ENCODE measurements at places on chromosomes 3 and 15.

DNA sequence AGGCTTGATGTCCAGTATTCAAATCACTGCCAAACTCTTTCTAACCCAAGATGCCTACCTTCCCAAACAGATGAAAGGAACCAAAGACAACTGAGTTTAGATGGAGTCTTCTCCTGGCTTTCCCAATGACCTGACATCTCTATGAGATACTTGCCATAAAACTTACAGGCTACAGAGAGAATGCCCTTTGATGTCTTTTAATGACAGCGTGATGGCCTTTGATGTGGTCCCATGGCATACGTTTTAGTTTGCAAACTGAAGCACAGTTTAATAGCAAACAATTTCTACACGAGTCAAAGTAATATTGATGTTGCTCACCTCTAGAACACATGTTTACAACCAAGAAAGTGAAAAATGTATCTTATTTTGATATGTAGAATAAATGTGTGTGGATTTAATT, 73.2 kb downstream of the ZIC4 start:
- DNase-seq, result no peak

DNA sequence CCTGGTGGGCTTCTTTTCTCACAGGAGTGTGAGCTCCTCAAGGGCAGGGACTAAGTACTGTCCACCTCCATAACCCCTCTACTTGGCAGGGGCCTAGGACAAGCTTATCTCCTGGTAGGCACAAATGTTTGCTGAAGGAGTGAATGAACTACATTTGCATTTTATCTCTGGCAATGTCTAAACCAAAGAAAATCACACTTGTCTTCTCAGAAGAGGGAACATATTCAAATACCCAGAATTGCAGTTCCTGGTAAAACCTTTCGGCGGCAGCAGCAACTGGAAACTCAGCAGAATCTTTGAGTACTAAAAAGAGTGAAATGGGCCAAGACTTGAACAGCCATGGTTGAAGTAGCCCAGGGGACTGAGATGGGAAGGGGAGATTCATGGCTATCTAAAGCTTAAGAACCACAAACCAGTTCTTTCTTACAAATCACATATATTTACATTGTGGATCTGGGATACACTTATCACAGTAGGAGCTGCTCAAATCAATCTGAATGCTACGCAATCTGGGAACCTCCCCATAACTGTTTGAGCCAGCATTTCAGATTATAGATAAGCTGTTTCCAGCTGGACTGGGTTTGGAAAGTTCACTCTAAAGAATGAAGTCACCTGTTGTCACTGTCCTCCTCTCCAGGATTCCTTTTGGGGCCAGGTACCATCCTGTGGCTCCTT, 18.7 kb upstream of the PTPN9 start:
- DNase-seq, result no peak

GRCh38 chr3:120049072-120049471, 45.2 kb downstream of the GSK3B start:
- no peak for DNase-seq

GRCh38 chr3:11204697-11205348, 50.5 kb downstream of the HRH1 start:
- no peak for DNase-seq

DNA sequence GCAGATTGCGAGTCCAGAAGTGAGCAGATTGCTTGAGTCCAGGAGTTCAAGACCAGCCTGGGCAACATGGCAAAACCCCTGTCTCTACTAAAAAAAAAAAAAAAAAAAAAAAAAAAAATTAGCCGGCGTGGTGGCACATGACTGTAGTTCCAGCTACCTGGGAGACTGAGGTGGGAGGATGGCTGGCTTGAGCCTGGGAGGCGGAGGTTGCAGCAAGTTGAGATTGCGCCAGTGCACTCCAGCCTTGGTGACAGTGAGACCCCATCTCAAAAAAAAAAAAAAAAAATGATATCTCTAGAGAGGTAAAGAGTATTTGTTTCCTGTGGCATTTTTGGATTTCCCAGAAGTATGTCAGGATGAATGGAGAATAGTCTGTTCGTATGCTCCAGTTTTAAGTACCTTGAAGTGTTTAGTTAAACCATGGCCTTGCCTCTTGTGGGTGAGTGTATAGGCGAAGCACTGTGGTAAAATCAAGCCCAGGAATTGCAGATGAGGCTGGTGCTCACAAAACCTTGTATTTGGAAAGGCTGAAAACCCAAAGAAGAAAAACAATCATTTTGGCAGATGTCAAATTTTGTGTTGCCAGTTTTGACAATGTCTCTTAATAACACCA, 5.9 kb downstream of the CACNA1D start:
- DNase-seq, result no peak

DNA sequence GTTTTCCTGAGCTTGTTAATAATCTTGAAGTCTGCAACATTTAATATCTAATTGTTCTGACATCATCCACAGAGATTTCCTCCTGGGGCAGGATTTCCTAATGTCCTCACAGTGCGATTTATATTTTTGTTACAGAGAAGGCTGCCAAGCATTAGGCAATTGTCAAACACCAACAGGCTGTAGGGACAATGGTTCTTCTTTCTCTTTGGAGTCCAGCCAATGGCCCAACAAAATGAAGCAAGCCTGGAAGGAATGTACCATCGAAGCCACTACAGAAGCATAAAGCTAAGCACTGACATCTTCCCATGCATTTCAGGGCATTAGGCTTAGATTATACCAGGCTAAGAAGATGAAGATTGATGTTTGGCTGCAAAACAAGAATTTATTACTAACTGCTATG, 173.0 kb upstream of the FRMD4B start:
- DNase-seq, result no peak

- DNase-seq, result peak; percentile 21
These were observed 4.6 kb downstream of the BCL6 start for GRCh38 chr3:187740421-187741399.

DNA sequence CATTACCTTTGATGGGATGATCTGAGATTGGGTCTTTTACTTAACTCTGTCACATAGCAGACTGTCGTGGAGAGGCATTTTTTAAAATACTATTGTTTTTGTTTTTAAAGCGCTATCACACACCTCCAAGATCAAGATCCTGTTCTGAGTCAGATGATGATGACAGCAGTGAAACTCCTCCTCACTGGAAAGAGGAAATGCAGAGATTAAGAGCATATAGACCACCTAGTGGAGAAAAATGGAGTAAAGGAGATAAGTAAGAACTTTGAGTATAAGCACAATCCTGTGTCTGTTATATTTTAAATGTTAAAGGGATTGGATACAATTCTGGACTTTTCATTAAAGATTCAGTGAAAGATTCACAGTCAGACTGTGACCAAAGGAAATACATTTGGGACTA, 18.4 kb upstream of the ZBTB47 start:
- DNase-seq, result no peak

GRCh38 chr3:39104961-39105686, 2.3 kb downstream of the GORASP1 start:
- DNase-seq, result no peak

GRCh38 chr3:54138937-54139547, 16.7 kb downstream of the CACNA2D3 start:
- no peak for DNase-seq

GRCh38 chr3:62011666-62012065, 361.7 kb downstream of the FEZF2 start:
- DNase-seq, result no peak

DNA sequence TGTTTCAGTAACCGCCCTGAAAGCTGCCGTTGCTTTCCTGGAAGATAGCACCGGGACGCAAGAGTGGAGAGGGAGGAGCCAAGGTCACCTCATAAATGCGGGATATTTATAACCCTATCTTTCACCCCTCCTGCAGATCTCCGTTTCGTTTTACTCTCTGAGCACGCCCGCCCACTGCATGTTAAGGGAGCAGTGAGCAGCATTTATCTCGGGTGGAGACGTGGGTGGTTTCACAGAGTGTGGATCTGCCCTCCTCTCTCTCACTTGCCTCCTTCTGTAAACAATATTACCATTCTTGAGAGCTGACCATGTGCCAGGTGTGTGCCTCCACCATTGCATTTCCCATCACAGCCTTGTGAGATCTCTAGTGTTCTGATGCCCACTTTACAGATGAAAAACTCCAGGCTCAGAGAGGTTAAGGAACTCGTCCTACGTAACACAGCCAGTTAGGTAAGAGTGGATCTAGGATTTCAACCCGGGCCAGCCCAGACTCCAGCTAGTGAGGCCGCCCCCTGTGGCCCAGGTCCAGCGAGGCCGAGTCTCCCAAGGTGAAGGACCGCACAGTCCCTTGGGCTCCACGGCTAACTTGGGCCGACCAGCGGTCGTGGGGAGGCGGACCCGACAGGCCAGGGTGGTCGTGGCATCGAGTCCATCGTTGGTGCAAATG, 16.9 kb upstream of the SEMA4B start:
- no peak for DNase-seq

GRCh38 chr3:101068876-101069606, 75.8 kb upstream of the ABI3BP start:
- DNase-seq, result no peak

GRCh38 chr3:106365061-106365691, 496.4 kb upstream of the CBLB start:
- no peak for DNase-seq

DNA sequence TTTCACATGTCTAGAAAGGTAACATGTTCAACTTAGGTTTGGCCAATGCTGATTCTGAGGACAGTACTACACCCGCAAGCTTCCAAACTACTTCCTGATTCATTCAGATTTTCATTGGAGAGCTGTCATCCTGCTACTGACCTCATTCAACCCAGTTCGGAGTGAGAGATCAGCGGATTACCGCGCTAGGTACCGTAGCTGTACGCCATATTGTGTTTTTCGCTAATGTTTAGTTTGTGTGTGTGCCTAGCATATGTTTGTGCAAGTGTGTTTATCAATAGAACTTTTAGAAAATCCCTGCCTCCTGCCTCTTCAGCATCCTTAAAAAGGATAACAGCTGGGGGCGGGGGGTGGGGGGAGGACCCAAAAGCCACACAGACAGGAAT, 1.1 kb downstream of the ZBTB20 start:
- DNase-seq, result peak; percentile 14

GRCh38 chr3:40299721-40300335, 9.7 kb upstream of the EIF1B start:
- DNase-seq, result no peak
